ENCODE measurements at places on chromosomes 12 and 14.

GRCh38 chr12:50934371-50934851 lies 17.9 kb upstream of the HIGD1C start:
- DNase-seq, result no peak

- DNase-seq, result peak; percentile 55
Observed at GRCh38 chr12:26939953-26940352, 1.7 kb downstream of the FGFR1OP2 start.

- DNase-seq, result no peak
Observed at GRCh38 chr12:96081596-96081995, 46.2 kb upstream of the LTA4H start.

DNA sequence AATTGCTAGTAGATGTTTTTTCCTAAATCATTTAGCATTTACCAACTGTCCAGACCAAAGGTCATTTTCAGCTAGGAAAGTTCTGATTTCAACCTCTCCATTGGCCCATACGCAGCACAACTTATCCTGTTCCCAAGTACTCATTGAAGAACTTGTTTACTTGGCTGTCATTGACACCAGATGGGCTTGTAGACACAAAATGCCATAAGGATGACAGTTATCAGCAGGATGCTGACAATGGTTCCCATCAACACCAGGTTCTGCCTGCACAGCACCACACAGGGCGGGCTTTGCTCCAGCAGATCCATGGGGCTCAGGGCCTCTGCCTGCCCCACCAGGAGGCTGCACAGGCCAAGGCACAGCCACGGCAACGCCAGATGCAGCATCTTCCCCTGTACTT lies 36.5 kb upstream of the TMPRSS12 start:
- no peak for DNase-seq

GRCh38 chr14:95519699-95520098 lies 3.2 kb upstream of the SYNE3 start:
- peak; percentile 59 for DNase-seq

- DNase-seq, result no peak
Observed at GRCh38 chr12:120940006-120940405, 35.8 kb upstream of the SPPL3 start.

DNA sequence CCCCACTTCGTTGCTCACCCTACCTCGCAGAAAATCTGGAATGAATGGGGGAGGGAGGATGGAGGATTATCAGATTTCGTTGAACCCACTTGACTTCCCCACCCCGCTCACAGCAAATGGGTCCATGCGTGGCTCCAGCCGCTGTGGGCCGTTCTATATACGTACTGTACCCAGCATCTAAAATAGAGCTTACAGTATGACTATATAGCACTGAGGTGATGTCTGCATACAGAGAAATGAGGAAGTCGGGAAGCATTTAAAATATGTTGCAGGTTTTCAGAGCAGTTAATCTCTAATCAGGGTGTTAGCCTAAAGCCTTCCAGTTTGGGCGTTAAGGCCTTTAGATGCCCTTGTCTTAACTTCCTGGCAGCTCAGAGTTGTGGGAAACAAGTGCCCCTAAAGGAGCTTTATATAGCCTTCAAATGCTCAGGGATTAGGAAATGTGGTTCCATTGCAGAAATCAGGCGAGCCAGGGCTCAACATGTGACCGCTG lies 1.4 kb downstream of the BICDL1 start:
- peak; percentile 57 for DNase-seq

- DNase-seq, result no peak
Observed at GRCh38 chr12:57011438-57012424, 4.6 kb downstream of the TAC3 start.

GRCh38 chr14:67444395-67444794 lies 32.4 kb upstream of the PLEK2 start:
- DNase-seq, result no peak

GRCh38 chr12:49527361-49528130 lies 11.3 kb upstream of the KCNH3 start:
- DNase-seq, result no peak

Data from NAMALWA (cell line).